ENCODE measurements at places on chromosomes 1 and 21.

DNA sequence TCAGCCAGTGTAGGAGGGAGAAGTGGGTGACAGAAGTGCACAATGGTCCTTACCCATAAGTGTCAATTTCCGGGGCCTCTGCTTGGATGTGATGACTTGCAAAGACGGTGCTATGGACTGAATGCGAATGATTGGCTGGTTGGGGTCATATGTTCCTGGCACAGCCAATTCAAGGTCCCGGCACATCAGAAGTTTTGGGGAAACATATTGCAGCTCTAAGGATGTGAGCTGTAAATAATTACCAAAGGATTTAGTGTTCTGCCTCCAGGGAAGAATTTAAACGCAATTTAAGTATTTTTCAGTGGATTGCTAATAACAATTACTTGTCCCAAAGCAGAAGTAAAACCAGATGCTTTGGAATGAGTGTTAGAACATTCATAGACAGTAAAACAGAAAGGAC is 26.9 kb upstream of the EXOSC10 start:
- no peak for DNase-seq

DNA sequence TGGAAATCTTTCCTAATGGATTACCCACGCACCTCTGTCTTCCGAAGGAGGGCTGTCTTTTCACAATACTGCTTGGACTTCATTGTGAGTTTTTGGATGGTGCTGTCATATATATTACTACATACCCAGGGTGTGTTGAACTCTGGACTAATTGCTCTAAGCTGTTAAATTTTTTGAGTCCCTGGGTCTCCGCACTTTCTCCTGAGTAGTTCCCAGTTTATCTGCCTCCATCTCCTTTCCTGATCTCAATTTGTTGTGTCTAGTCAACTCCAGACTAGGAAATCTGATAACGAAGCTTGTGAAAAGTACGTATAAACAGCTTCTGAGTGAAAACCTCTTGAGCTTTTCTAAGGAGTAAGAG is 211.1 kb downstream of the ROR1 start:
- no peak for DNase-seq

GRCh38 chr1:25065795-25066238 is 135.7 kb upstream of the RUNX3 start:
- no peak for DNase-seq

GRCh38 chr1:119186471-119186870 is 46.0 kb upstream of the WARS2 start:
- DNase-seq, result no peak

DNA sequence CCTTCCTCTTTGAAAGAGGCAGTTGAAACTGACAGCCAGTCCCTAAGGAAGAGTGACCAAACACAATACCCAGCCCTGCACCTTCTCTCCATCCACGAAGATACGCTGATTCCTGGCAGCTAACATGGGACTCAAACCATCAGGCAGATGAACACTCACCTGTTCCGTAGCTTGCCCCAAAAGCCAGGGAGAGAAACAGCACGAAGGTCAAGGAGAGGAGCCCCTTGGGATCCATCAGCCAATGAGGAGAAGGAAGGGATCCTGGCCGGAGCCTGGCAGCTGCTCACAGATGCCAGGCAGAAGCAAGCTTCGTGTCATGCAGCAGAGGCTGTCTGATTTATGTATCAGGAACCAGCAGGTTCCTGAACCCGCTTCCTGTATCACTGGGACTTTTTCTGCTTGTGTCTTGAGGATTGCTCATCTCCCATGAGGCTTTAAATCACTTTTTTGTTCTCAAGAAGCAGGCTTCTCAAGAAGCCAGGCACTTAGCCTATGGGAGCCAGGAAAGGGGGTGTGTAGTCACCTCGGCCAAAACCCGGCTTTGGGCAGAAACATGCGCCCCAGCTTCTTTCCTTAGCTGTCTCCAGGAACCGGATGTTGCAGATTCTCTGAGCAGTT is at the start of gene SLAMF1:
SLAMF1 (minus strand) TSS at position 334 of the 618 bp plus-strand sequence; CDS start at position 235, 99 bp downstream.
- DNase-seq, result no peak

DNA sequence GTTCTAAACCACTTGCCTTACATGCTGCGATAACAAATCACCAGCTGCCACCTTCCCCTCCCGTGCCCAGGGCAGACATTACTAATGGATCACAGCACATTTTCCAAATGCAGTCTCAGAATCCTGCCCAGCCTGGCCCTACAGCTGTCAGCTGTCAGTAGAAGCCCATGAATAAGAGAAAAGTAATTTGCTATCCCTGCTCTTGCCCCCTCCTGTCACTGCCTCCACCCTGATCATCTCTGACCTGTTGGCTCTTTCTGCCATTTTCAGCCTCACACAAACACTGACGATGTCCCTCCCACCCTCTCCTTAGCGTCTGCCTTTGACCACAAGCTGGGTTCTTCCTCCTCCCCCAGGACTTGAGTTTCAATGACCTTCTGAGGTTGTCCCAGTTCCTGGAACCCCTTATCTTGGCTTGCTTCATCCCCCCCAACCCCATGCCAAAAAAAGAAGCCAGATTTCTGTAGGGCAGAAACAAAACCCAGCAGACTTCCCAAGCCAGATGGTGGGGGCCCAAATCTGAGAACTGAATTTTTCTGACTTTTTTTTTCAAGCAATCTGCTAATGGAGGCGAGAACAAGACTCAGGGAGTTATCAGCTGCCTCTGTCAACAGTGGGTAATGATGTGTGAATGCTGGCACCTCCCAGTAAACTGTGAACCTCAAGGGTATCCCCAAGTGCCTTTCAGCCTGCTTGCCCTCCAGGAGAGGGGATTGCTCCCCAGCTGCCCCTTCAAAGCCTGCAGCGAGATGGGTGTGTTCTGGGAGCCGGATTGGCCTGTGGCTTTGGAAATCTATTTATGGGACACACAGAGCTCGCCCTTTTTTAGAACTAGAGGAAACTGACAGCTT is 216.5 kb upstream of the VAMP3 start:
- no peak for DNase-seq

GRCh38 chr1:39132505-39133339 is 71.8 kb upstream of the MACF1 start:
- DNase-seq, result peak; percentile 100

- peak; percentile 51 for DNase-seq
These were observed at the start of gene CFAP126 for GRCh38 chr1:161367684-161368400. Gene CFAP126, minus strand, starts transcription at chr1:161367876. Its CDS starts 8 bp downstream, at chr1:161367868.

GRCh38 chr1:178575611-178576361 is 62.9 kb downstream of the TEX35 start:
- DNase-seq, result no peak
